AG04449 (cell line): ENCODE measurements at places on chromosomes 7 and 10.

- no peak for DNase-seq
These were observed 77.1 kb downstream of the BMPER start for GRCh38 chr7:33982425-33982786.

- peak; percentile 10 for DNase-seq
These were observed 693.6 kb upstream of the AUTS2 start for GRCh38 chr7:68904630-68905029.

GRCh38 chr7:14197280-14197679, 207.8 kb upstream of the ETV1 start:
- DNase-seq = no peak

GRCh38 chr10:132941640-132942051, 724 bp downstream of the CFAP46 start:
- DNase-seq = no peak

DNA sequence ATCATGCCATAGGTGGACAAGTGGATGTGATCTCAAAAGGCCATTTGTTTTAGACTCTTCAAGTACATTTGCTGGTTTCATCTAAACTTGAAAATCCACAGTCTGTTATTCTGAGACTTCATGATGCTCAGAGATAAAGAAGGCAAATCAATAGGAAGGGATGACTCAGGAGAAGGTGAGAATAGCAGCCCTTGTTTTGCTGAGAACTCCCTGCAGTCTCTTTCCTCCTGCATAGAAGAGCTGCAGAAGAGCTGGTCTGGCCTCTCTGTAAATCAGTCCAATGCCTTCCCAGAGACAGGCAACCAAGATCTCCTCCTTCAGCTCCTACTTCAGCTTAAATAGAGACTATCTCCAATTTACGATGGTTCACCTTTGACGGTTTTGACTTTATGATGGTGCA, 4.0 kb upstream of the BAIAP2L1 start:
- no peak for DNase-seq
